LNCaP clone FGC (cell line): ENCODE measurements at places on chromosomes 4 and X.

DNA sequence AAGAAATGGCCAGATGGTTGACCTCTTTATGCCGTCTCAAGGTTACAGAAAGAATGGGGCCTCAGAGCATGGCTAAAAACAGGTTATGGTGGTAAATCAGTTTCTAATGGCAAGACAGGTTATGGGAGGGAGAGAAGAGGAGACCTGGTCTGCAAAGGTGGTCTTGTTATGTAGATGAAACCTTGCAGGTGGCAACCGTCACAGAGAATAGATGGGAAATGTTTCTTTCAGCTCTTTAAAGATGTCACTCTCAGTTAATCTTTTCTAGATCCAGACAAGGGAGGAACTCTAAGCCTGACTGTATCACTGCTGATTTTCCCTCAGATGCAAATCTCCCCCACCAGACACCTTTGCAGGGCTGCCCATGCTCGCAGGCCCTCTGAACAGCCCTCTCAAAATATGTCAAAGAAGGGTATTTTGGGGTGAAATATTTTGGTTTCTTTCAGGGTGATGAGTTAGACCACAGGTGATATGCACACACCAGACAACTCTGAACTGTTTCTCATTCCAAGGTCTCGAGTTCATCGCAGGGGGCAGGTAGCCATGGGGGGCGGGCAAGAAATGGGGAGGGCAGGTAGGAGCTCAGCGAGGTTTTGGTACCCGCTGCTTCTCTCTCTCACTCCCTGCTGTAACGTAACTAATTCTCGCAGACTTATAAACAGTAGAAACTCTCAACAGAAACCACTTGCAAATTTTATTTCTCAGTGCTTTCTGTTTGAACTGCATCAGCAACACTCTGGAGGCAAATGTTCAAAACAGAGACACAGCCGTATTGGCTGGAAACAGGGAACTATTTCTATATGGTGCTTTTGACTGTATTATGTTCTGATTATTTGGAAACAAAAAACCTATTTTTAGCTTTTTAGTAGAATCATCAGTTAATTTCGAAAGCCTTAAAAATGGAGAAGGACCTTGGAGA is 32.4 kb downstream of the CASP3 start:
- no peak for DNase-seq

DNA sequence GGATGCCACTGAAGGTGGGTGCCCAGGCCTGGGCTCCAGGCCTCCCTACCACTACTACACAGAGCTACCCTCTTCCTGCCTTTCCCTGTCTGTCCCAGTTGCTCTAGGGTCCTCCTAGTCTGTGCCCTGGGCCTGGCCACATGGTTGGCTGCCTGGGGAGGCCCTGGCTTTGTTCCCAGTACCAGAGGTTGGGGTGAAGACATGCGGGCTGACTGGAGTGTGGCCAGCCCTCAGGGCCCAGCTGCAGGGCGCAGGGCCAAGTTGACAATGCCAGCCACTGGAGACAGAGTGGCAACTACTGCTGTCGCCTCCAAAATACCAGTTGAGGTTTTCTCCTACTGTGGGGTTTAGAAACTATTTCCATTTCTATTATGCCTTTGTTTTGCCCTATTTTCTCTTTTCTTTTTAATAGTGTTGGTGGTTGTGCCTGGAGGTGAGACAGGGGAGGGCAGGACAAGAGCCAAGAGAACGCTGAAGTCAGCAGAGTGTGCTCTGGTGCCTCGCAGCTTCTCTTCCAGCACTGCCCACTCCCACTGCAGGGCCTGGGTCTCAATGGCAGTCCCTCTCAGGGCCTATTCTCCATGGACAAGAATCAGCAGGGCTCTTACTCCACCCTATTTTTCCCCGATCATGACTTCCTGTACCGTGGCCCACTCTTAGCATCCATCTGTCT is 32.2 kb upstream of the XPNPEP2 start:
- no peak for DNase-seq

DNA sequence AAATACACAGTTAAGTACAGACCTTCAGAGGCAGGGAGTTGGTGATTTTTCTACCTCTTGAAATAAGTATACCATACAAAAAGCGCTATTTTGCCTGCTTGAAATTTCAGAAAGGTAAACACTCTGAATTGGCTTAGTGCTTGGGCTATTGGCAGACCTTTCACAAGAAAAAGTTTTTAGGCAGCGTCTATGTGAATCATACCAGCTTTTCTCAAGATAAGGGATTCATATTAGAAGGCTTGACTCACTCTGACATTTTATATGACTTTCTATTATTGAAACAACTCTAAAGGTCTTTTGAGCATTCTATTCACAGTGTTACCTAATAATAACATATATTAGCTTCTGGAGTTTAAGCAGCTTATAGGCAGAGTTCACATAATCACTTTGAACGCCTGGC is 286.4 kb upstream of the FAT1 start:
- no peak for DNase-seq

GRCh38 chrX:331151-331824 is 12.7 kb upstream of the GTPBP6 start:
- no peak for DNase-seq

DNA sequence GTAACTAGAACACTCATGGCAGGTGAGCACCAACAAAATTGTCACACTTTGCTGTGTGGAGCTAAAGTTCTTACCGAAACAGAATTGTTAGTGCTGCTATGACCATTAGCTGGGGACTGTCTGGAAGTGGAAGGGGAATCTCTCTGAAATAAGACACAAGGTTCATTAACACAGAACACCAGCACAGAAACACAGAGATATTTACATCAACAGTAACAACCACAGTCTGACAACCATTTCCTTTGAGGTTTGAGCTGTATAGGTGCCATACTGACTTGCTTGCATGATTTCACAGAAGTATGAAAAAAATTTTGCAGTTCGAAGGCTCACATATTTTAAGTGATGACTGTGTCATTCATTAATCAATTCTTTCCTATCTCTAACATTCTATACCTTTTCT is 109.8 kb downstream of the NYX start:
- DNase-seq, result no peak

DNA sequence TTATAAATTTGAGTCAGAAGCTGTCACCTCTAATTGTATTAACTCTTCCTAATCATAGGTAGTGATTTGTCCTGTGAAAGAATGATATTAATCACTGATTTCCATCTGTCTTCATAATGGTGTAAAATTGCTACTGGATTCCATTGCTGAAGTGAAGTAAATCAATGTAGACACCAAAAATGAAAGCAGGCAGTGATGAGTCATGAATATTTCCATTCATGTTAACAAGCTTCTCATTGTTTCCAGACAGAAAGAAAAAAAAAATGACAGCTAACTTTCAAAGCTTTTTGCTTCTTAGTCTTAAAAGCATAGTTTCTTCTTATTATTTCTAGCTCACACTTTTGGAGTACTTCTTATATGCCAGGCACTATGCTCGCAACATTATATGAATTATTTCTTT is 21.5 kb downstream of the FAM114A1 start:
- no peak for DNase-seq

GRCh38 chr4:88216395-88216794 is 58.0 kb upstream of the ABCG2 start:
- DNase-seq, result peak; percentile 76

DNA sequence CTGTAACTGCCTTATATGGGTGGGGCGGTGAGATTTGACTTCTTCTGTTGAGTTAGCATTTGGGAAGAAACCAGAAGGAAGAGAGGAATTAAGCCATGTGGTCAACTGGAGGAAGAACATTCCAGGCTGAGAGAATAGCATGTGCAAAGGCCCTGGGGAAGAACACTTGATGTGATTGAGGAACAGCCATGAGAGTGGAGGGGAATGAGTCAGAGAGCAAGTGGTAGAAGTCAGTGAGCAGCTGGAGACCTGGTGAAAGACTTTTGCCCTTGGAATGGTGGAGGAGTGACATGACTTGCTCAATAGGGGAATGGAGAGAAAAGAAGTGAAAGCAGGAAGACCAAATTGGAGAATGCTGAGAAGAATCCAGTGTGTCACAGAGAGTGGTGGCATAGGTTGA is 327.8 kb upstream of the HAND2 start:
- no peak for DNase-seq

GRCh38 chr4:140052050-140052449 is 101.9 kb downstream of the MAML3 start:
- DNase-seq, result no peak

DNA sequence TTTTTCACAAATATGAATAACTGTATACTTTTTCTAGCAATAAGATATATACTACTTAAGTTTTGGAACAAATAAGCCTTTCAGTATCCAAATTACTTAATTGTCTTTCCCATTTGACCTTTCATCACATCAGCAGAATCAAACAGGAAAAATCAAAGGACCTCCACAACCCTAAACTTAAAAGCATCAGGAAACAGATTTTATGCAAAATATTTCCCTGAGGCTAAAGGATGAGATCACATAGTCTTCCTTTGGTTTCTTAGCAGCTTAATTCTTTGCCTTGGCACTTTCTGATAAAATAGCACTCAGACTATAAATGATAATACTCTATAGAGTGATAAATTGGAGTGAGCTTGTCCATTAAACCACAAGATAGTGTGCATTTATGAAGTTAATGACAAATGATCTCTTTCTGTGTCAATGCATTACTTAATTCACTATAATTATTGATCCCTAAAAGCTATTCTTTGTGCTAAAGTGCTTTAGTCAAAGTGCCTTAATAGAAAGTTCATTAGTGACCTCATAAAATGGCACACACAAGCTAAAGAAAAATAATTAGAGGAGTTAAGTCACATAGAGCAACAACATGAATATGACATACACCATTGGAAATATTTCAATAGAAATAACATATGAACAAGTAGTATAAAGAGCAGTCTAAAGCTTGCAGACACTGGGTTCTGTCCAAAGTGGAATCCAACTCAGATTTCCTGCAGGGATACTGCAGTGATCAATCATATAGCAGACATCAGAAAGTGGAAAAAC is 15.7 kb upstream of the NDST3 start:
- DNase-seq, result no peak

- DNase-seq, result no peak
Measured at GRCh38 chrX:54920610-54921426, at the start of gene TRO. Gene TRO, plus strand, starts transcription at chrX:54920824. Its CDS starts 1,423 bp downstream, at chrX:54922247.

DNA sequence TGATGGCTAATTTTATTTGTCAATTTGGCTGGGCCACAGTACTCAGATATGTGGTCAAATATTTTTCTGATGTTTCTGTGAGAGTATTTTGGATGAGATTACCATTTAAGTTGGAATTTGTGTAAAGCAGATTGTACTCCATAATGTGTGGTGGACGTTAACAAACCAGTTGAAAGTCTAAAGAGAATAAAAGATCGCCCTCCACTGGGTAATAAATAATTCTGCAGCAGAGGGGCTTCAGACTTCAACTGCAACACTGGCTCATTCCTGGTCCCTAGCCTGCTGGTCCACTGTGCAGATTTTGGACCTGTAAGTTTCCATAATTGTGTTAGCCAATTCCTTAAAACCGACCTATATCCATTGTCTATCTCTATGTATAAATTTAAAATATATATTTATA is 540.3 kb downstream of the PCDH18 start:
- DNase-seq, result no peak

- DNase-seq, result no peak
Measured at GRCh38 chr4:21819086-21819485, 129.5 kb downstream of the KCNIP4 start.

DNA sequence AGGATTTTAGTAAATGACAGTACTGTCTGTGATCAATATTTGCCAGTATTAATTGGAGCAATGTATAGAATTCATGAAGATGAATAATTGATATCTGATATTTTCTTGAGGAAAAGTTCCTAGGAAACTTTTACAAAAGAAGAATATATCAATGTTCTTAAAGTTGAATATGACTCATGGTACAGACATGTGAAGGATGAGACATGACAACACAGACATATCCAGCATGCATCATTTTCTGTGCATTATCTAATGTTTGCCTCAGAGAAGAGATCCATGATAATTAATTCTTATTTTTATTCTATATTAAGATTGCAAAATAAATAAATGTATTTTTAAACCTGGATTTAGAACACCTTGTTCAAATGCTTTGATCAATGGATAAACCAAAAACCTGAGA is 452.9 kb upstream of the EPHA5 start:
- no peak for DNase-seq

- no peak for DNase-seq
Measured at GRCh38 chr4:1183985-1184773, 11.8 kb upstream of the SPON2 start.

- no peak for DNase-seq
Measured at GRCh38 chrX:3712051-3712869, 1.2 kb downstream of the PRKX start.

DNA sequence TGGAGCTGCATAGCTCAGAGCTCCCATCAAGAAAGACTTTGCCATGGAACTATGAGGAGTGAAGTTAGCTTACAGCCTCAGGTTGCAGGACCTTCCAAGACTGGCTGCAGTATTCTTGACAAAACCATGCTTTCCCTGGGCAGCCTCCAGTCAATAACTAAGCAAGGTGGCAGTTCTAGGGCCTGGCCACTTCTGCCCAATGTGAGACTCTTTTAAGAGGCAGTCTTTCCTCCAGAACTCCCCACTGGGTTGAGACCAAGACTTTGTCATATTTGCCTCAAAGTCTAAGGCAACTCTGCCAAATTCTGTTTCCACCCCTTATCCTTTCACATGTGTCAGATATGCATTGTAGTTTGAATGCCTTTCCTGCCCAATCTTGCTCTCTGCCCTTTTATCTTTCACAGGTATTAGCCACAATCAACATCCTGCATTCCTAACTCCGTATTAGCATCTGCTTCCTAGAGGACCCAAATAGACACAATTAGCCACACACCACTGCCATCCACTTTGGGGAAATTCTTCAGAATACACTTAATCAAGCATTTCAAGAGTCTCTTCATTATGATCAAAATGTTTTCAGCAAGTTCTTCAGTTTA is 17.7 kb upstream of the SLC25A43 start:
- DNase-seq, result no peak

DNA sequence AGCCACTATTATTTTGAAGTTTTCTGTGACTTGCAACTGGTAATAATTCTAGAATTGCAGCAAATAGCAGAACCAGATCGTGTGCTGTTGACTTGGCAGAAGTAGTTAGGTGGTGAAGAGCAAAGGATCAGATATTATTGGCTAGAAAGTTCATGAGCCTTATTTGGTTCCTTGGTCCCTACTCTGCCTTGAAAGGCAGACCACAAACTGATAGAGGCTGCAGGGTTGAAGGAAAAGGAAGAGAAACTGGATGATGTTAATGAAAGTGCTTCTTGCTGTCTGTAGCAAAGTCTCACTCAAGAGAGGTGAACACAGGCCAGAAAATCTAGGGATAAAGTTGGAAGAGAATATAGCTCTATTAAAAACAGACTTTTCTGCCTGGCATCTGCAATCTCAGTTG is 41.2 kb upstream of the RNF150 start:
- no peak for DNase-seq

DNA sequence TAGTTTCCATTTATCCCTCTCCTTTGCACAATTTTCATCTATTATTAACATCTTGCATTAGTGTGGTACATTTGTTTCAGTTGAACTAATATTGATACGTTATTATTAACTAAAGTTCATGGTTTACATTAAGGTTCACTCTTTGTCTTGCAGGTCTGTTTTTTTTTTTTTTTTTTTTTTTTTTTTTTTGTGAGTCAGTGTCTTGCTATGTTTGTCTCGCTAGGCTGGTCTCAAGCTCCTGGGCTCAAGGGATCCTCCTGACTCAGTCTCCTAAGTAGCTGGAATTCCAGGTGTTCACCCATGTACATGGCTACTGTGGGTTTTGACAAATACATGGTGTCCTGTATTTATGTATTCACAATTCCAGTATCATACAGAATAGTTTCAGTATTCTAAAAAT is 6.8 kb downstream of the TBC1D19 start:
- no peak for DNase-seq
